ENCODE measurements at places on chromosomes 2 and 18.

DNA sequence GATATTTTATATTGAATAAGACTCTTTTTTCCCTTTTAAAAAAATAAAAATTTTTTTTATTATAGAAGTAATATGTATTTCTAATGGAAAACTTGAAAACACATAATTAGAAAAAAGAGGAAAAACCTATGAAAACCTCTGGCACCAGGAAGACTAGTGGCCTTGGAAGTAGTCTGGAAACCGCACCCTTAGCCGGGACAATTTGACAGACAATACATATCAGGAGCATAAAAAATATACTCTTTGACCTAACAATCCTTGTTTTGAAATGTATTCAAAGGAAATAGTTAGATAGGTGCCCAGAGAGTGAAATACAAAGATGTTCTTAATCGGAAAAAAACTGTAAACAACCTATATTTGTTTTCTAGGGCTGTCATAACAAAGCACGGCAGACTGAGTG lies 34.9 kb upstream of the FAM117B start:
- no peak for DNase-seq

GRCh38 chr2:64720535-64721319 lies 67.0 kb upstream of the SERTAD2 start:
- DNase-seq = no peak

GRCh38 chr2:170689481-170689880 lies 25.7 kb upstream of the SP5 start:
- DNase-seq = no peak

- no peak for DNase-seq
Measured at GRCh38 chr2:129906861-129907235, 72.6 kb upstream of the RAB6C start.
